Neural progenitor cell (in vitro differentiated cells): ENCODE measurements at places on chromosomes 4 and X. TPM values are rescaled to one million over a fixed set of nuclear protein-coding genes. Genes with fewer than 3 reads are reported as not detected.

Gene OFD1
- total RNA-seq: 23.3 and 36.0 TPM in 2 replicates

Gene LANCL3
- 0.02 and 0.28 TPM in 2 replicates for total RNA-seq

Gene MAGEB2
- total RNA-seq: not detected in 2 replicates

Gene NHS
- total RNA-seq: 3.9 and 12.1 TPM in 2 replicates

Gene ANOS1
- 31.3 and 45.7 TPM in 2 replicates for total RNA-seq

Gene TMPRSS11F
- total RNA-seq: not detected in 2 replicates

Gene SSX2
- not detected in 2 replicates for total RNA-seq

Gene TAF7L
- not detected in 2 replicates for total RNA-seq

Gene ARMCX2
- 105 and 121 TPM in 2 replicates for total RNA-seq

Gene EXOC1L
- not detected in 2 replicates for total RNA-seq

Gene SLC16A2
- total RNA-seq: 12.6 and 20.6 TPM in 2 replicates

Gene P2RY4
- total RNA-seq: 0.28 TPM in 1 of 2 replicates, not detected in the other

Gene MORC4
- total RNA-seq: 4.2 and 7.6 TPM in 2 replicates

Gene TMLHE
- 18.6 and 27.6 TPM in 2 replicates for total RNA-seq

Gene HPSE
- 0.28 and 0.73 TPM in 2 replicates for total RNA-seq

Gene TLR2
- total RNA-seq: 0.22 and 0.34 TPM in 2 replicates

Gene MMAA
- total RNA-seq: 2.0 and 2.3 TPM in 2 replicates

GRCh38 chr4:74969507-74970474, 36.9 kb downstream of the PARM1 start:
- DNase-seq: peak; percentile 14

- no peak for DNase-seq
Measured at GRCh38 chrX:88883200-88883599, 136.2 kb downstream of the CPXCR1 start.

GRCh38 chr4:78781924-78782323, 5.8 kb downstream of the BMP2K start:
- no peak for DNase-seq

GRCh38 chr4:148203056-148203898, 238.9 kb downstream of the NR3C2 start:
- peak; percentile 64 for DNase-seq

DNA sequence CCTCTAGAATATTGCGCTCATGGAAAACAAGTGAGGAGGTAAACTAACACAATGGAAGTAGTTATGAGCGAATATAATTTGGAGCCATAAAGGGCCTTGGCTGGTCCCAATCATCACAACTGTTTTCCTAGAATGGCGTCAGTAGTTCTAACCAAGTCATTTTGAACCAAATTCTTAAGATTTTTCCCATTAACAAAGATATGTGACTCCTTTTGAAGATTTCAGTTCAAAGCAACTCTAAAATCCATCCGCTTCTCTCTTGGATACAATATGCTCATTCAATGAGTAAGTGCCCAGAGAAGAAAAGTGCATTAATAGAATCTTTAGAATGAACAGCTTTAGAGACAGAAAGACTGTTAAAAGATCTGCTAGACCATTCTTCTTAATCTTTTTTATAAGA, 19.6 kb upstream of the MYOZ2 start:
- DNase-seq: no peak

DNA sequence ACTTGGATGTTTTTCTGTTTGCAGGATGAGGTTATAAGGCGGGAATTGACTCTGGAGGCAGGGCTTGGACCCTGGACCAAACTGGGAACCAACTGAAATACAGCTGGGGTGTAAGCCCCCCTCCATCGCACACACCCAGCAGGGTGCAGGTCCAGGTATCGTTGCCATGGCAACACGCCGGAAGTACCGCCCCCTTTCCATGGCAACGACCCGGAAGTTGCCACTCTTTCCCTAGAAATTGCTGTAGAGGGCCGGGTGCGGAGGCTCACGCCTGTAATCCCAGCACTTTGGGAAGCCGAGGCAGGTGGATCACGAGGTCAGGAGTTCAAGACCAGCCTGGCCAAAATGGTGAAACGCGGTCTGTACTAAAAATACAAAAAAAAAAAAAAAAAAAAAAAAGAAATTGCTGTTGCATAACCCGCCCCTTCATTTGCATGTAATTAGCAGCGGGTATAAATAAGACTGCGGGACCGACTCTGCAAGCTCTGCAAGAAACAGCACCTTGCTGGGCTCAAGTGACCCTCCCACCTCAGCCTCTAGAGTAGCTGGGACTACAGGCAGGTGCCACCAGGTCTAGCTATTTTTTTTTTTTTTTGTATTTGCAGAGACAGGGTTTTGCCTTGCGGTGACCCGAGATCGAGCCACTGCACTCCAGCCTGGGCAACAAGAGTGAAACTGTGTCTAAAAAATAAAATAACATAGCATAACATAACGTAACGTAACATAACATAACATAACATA, 139.6 kb downstream of the CRLF2 start:
- peak; percentile 23 for DNase-seq

DNA sequence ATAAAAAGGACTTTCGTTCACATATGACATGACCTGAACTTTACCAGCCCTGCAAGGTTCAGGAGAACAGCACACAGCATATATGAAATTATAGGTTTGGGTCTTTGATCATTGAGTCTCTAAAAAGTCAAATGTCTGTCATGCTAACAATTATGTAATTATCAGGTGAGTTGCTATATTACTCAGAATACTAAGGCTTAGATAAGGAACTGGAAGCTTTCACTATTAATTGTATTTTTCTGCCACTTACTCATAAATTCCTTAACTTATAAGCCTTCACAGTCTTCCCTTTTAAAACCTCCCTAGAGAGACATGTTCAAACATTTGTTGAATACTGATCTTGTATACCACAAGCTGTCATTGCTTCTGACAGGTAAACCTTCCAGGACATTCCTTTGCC, 292.8 kb upstream of the MAGEB2 start:
- no peak for DNase-seq

- no peak for DNase-seq
Measured at GRCh38 chr4:105686571-105686970, 21.9 kb downstream of the INTS12 start.

DNA sequence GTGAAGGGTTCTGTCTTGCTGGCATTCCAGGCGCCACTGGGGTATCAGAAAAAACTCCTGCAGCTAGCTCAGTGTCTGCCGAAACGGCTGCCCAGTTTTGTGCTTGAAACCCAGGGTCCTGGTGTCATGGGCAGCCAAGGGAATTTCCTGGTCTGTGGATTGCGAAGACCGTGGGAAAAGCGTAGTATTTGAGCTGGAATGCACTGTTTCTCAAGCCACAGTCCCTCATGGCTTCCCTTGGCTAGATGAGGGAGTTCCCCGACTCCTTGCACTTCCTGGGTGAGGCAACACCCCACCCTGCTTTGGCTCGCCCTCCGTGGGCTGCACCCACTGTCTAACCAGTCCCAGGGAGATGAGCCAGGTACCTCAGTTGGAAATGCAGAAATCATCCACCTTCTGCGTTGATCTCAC, 40.1 kb downstream of the NOP14 start:
- no peak for DNase-seq

DNA sequence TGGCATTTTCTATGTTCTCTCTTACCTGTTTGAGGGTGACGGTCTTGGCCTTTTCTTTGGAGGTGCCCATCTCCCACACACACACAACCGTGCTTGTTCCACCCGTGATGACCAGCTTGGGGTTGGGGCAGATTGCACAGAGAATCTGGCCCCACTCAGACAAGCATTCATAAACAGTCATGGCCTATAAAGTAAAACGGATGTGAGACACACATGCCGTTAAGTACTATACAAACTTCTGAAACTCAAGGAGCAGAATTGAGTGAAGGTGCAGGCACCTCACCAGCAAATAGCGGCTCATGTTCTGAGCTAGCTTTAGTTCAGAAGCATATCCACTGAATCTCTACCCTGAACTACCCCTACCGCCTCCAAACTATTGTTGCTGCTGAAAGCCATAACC, 107.6 kb downstream of the CDS1 start:
- no peak for DNase-seq

GRCh38 chrX:110722135-110722534, 73.5 kb downstream of the CHRDL1 start:
- DNase-seq: no peak

GRCh38 chr4:40843696-40844095, 93.9 kb downstream of the NSUN7 start:
- DNase-seq: peak; percentile 28

DNA sequence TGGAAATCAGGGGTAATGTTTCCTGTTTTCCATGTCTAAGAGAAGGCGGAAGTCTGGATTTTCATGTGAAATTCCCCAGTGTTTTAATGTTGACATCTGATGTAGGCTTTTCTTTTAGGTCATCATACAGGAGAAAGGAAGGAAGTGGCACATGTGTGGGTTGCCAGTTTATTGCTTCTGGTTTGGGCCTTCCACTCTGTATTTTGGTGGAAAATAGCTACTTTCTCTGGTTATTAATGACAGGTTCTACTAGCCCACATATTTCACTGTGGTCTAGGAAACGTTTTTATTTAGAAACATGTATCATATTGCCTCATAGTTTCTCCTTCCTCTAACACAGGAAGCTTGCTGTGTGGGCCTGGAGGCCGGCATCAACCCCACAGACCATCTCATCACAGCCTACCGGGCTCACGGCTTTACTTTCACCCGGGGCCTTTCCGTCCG, 7.2 kb downstream of the PDHA1 start:
- DNase-seq: no peak

GRCh38 chrX:21658152-21658737, at the start of gene KLHL34:
Gene KLHL34 (minus strand): TSS chrX:21658330. CDS start chrX:21657788, 542 bp downstream.
- no peak for DNase-seq

DNA sequence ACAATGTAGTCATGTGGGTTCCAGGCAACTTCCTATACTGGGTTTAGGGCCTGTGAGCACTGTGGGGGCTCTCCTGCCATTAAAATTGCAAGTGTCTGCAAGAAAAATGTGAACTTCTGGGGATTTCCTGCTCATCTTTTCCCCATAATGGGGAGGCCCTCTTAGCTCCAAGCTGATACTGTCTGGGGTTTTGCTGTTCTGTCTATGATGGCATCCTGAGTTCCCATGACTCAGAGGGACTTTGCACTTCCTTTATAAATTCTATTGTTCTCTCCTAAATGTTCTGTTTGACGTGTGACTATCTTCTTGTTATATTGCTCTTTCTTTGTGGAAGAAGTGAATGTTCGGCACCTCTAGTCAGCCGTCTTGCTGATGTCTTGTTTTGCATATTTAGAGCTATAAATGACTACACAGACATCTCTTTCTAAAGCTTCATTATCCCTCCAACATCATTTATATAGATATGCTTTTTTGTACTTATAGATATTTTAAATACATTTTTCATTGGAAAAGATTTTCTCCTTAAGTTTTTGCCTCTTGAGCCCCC, 465.8 kb downstream of the NAF1 start:
- DNase-seq: no peak

DNA sequence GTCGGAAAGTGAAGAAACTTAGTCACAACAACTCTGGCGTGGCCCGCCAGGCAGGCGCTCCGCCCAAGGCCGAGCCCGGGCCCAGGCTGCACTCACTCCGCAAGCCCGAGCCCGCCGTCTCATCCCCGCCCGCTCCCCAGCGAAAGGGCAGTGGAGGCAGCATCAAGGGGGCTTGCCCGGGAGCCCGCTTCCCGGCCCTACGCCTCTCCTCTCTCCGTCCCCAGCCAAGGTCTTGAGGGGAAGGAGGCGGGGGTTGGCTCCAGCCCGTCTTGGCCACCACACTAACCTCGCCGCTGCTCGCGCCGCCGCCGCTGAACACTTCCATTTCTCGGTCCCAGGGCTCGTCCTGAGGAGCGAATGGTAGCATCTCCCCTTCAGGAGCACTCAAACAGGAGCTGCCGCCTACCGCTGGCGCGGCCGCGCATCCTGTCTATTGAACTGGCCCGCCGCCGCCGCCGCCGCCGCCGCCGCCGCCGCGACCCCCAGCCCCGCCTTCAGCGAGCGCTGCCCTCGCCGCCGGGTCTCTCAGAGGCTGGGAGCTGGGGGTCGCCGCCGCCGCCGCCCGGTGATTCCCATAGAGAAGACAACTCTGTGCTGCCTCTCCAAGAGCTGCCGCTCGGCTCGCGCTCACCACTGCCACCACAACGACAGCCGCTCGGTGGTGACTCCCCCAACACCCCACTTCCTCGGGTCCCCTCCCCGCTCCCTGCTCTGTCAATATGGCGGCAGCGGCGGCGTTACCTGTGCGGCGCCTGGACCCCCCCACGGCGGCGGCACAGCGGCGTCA, at the start of gene RPS6KA6:
RPS6KA6 (minus strand) TSS at position 667 of the 787 bp plus-strand sequence; CDS start at position 367, 300 bp downstream.
- DNase-seq: peak; percentile 69

GRCh38 chrX:724256-724655, 93.7 kb downstream of the SHOX start:
- no peak for DNase-seq

- DNase-seq: peak; percentile 23
Measured at GRCh38 chrX:110723844-110724243, 71.8 kb downstream of the CHRDL1 start.

DNA sequence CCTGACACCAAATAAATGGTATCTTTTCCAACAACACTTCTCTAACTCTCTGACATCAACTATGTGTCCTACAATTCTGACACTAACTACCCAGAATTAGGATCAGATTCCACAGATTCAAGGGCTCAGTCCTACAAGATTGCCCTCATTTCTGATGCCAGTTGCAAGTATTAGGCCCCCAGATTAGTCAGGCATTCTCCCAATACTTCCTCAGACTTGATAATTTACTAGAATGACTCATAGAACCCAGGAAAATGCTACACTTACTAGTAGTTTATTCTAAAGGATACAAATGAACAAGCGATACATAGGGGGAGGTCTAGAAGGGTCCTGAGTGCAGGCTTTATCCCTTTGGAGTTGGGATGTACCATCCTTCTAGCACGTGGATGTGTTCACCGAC, 8.5 kb downstream of the TIGD2 start:
- no peak for DNase-seq

DNA sequence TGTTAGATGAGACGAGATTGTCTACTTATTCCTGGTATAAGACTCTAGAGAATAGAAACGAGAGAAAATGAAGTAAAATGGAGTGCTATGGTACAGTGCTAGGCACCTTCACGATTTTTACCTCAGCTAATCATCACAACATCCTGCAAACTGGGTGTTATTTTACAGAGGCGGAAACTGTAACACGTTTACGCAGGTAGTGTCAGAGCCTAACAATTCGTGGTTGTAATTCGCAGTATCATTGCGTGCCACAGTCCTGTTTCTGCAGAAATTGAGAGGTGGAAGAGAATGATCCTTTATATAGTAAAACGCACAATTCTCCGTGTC, 383 bp upstream of the TBC1D19 start:
- DNase-seq: no peak

DNA sequence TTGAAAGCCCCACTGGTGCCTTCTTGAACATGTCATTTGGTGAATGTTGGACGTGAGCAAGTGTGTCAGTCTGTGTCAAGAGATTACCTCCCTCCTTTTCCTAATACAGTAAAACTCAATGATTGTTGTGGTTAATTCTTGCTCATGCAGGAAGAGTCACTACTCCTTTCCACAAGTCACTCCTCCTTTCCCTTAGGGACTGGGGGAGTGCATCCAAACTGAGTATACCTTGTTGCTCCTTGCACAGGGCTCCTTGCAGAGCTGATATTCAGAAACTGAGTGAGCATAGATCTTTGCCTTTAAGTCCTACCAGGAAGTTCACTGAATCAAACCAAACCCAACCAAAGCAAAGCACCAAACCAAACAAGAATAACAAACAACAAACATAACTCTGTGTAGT, 63.9 kb downstream of the GPR50 start:
- DNase-seq: no peak

DNA sequence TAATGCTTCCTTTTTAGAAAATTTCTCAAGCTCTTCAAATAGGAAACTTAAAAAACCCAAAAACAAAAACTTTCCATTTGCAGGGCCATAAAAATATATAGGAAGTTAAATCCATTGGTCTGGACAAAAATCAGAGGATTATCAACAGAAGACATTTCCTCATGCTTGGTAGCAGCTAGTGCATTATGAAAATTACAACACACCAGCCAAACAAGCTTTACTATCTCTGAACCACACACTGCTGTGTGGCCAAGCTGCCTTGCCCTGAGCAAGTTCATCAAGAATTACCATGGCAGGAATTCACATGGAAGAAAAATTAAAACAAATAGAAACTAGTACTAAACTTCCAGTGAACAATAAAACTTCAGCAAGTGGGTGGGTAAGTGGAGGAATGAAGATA, 3.6 kb downstream of the USP46 start:
- DNase-seq: no peak
